ENCODE measurements at places on chromosomes 12 and 14.
A peak's percentile ranks its signal among the peaks of the same experiment; 100 is the strongest.

- peak; percentile 7 for DNase-seq
Measured at GRCh38 chr12:45762185-45763110, 32.9 kb downstream of the ARID2 start.

DNA sequence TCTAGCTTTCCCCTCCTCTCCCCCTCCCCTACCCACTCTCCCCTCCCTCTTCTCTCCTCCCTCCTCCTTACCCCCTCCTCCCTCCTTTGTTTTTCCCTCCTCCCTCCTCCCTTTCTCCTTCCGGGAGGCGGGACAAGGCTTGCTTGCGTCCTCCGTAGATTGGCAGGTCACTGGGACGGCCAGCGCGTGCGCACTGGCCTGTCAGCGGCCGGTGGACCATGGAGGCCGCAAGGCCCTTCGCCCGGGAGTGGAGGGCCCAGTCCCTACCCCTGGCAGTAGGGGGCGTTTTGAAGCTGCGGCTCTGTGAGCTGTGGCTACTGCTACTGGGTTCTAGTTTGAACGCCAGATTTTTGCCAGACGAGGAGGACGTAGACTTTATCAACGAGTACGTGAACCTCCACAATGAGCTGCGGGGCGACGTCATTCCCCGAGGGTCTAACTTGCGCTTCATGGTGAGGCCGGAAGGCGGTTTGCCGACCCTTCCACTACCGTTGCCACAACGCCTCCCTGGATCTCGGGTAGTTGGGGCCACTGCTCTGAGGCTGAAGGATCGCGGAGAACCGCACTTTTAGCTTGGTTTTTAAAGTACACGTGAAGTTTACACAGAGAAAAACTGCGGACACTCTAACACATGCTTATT lies at the start of gene GLIPR1L2:
GLIPR1L2 (plus strand) TSS at position 191 of the 640 bp plus-strand sequence; CDS start at position 219, 28 bp downstream.
- DNase-seq, result peak; percentile 94

DNA sequence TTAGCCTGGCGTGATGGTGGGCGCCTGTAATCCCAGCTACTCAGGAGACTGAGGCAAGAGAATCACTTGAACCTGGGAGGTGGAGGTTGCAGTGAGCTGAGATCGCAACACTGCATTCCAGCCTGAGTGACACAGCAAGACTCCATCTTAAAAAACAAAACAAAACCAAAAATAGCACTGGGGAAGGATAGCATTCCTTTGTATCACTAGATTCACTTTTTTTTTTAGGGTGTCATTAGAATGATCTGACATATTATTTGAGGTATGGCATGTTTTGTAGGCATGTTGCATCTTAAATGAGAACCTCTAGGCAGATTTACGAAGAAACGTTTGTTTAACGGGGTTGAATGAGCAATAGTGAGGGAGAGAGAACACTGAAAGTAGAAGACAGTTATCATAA lies 16.8 kb upstream of the FAR2 start:
- DNase-seq, result no peak

GRCh38 chr12:32839828-32840227 lies 56.7 kb downstream of the PKP2 start:
- no peak for DNase-seq

DNA sequence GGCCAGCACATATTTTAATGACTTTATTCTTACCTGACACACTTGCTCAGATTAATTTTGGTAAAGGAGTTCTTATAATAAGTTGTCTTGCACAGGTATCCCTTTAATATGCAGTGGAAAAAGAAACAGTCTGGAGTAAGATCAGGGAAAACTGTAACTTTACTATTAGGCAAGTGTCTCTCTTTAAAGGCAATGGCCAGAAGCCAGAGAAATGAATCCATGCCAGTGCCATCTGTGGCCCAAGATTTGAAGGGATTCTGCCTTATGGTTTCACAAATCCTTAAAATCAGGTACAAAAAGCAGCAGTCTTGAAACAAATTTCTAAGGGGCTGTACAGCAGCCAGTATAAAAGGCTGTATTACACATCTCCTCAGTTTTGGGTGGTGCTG lies 22.4 kb downstream of the NFYB start:
- DNase-seq, result no peak

GRCh38 chr14:71597955-71598660 lies 334.1 kb upstream of the RGS6 start:
- DNase-seq, result no peak

DNA sequence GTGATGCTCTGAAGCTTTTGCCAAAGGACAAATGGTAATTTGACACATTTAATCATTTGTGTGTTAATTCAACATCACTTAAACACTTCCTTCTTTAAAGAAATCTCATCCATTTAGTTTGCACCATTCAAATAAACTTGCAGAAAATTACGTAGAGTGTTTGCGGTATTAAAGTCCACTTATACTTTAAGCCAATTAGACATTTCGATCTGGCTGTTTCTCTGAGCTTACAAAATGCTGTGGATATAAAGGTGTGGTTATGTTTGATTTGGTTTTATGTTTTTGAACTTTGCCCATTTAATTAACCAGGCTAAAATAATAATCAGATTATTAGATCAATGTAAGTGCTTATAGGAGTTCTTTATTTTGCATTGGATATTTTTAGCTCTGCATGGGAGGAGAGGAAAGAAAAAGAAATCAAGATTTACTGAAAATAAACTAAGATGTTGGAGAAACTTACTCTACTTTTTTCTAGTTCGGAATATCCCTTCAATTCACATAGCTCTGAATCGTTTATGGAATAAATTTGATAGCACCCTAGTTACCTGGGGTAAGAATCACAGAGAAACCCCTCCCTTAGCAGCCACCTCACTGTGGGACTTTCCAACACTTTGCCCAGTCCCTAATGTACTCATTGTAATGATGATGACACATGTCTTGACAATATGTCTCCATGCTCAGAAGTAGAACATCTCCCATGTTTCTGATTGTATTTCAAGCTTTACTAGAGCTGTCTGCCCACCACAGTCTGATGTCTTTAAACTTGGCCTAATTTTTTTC lies 268.0 kb downstream of the BTG1 start:
- no peak for DNase-seq

GRCh38 chr14:103332143-103332919 lies 1.7 kb upstream of the EIF5 start:
- no peak for DNase-seq
